ENCODE measurements at places on chromosomes 7 and 10.

DNA sequence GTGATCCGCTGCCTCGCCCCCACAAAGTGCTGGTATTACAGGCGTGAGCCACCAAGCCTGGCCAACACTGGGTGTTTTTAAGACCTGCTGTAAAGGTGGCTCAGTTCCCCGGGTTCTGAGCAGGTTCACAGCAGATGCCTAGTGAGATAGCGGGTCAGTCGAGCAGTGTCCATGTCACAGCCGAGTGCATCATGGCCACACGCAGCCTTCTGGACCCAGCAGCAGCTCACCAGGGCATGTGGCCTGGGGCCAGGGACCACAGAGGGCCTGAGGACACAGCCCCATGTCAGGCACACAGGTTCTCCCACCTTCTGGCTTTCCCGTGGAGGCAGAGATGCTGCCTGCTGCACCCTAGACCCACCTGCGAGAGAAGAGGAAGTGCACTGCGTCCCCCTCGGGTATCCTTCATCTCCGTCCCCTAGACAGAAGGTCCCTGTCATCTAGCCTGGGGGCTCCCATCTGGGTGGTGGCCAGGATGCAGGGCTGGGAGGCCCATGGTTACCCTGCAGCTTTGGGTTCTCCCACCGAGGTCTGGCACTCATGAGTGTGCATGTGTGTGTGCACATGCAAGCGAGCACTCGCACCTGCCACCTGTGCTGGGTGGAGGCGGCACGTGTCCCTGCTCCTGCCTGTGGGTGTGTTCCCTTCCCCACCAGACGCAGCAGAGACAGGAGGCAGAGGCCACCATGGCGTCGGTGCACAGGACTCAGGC lies 98.6 kb downstream of the NKX6-2 start:
- no peak for DNase-seq

GRCh38 chr10:63497321-63497720 lies 23.9 kb upstream of the REEP3 start:
- no peak for DNase-seq

- DNase-seq: peak; percentile 96
These were observed at the start of gene ZNF862 for GRCh38 chr7:149838224-149838991. ZNF862 (plus strand) TSS chr7:149838375; CDS start chr7:149838612, 237 bp downstream.

- DNase-seq: no peak
These were observed 37.2 kb downstream of the DLG5 start for GRCh38 chr10:77889277-77889903.

- DNase-seq: no peak
These were observed 40.2 kb upstream of the LCOR start for GRCh38 chr10:96791902-96792301.

- DNase-seq: no peak
These were observed 61.5 kb downstream of the PON1 start for GRCh38 chr7:95262875-95263274.

GRCh38 chr7:56007167-56007652 lies 42.8 kb downstream of the NIPSNAP2 start:
- no peak for DNase-seq

- no peak for DNase-seq
These were observed 820.0 kb downstream of the XPNPEP1 start for GRCh38 chr10:109103278-109103677.

DNA sequence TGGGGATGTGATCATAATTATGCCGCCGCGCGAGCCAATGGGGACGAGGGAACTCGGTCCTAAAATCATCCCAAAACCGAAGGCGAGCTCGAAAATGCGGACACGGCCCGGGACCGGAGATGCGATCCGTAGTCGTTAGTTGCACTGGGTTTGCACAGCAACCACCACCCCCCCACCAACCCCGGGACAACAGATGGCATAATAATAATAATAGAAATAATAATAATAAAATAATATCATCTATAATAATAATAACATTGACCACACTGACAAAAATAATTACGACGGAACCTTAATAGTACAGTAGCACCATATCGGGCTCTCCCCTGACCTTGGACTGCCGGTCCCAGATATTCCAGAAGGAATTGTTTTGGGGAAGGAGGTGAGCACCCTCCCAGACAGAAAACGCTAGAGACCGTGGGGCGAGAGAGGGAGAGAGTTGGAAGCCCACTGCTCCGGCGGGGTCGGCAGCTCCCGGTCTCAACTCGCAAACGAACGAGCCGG lies 1.1 kb upstream of the EMX2 start:
- no peak for DNase-seq
